ENCODE measurements at places on chromosomes 11 and 22.

DNA sequence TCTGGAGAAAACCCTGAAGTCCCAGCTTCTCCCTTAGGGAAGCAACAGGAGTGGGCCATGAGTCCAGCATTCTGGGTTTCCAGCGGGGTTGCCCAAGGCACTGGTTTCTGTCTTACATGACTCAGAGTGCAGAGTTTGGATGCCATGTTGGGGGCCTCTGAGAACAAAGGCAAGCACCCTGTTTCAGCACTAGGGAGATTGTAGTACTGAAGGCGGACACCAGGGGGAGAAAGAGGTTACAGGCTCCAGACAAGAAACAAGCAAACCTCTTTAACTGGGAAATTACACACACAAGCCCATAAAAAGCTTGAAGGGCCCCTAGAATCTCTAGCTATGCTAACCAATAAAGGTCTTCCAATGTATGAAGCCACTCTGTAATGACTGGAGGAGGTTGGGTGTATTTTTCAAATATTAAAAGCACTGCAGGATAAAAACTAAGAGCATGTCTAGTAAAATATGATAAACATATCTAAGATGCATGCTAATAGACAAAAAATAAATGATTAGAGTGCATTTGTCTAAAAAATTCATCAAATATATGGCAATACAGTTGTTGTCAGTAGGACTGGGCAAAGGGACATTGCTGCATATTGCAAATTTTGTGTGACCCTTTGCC is 7.1 kb downstream of the MS4A6E start:
- DNase-seq: peak; percentile 57

DNA sequence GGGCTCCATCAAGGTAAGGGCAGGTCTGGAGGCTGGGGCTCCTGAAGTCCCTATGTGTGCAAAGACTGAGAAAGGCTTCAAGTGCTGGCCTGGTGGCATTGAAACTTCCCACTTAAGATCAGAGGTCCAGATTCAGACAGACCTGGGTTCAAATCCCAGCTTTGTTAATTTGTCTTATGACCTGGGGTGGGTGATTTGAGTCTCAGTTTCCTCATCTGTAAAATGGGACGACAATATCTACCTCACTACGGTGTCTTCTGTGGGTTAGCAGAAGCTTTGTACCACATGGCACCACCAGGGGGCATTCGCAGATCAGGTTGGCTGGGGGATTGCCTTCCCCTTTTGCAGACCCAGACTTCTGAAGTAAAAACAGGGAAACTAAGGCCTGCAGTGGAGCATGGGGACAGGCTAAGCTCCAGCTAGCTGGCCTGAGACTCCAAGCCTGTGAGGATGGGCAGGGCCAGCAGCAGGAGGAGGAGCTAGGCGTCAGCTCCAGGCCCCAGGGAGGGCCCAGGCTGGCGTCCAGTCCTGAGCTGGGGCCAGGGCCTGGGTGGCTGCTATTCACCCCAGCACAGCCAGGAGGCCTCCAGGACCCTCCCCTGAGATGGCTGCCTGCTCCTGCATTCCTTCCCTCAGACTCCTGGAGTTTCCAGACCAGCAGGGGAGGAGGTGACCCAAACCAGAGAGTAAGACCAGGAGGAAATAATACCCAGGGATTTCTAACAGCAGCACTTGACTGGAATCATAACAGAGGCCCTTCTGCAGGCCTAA is 1.5 kb downstream of the CASTOR1 start:
- DNase-seq: peak; percentile 92

DNA sequence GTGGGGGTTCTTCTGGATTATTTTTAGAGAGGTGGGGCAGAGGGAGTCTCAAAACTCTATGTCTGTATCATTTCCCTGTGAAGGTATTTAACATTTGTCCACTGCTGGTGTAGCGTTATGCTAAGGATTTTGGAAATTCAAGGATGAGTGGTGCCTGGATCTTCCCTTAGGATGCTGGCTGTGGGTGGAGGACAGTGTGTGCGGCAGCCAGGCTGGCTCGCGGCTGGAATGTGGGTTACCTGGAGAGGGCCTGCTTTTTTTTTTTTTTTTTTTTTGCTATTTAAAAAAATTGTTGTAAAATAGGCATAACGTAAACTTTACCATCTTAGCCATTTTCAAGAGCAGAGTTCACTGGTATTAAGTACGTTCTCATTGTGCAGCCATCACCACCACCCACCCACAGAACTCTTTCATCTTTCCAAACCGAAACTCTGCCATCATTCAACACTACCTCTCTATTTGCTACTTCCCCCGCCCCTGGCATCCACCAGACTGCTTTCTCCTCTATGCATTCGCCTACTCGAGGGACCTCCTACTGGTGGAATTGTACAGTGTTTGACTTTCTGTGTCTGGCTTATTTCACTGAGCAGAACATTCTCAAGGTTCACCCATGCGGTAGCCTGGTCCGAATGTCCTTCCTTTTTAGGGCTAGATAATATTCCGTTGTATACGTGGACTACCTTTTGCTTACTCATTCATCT is 67.1 kb downstream of the PARVB start:
- DNase-seq: peak; percentile 39

DNA sequence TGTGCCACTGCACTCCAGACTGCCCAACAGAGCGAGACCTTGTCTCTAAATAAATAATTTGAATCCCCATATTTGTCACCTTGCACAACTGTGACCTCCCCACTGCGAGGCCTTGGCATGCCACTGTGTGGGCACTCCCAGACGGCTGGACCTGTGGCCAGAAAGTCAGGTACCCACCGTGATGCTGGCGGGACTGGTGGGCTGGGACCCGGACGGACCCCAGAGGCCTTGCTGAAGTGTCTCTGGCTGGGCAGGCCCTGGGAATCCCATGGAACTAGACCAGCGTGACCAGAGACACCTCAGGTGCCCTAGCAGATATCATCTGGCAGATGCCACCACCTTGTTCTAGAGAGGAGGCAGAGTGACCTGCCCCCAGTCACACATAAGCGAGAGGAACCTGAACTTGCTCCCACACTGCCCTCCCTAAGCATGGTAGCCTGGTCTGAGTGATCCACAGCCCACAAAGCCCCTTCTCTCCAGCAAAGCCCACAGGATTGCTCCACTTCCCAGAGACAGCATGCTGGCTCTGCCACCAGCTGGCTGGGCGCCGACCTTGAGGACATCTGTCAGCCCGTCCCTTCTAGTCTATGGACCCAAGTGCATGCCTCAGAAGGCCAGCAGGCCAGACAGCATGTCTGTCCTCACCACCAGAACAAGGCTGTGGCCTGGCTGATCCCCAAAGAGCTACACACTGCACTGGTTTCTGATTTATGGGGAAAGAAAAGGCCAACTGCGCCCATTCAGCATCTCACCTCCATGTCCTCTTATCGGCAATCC is 9.5 kb downstream of the MACROD1 start:
- DNase-seq: no peak

DNA sequence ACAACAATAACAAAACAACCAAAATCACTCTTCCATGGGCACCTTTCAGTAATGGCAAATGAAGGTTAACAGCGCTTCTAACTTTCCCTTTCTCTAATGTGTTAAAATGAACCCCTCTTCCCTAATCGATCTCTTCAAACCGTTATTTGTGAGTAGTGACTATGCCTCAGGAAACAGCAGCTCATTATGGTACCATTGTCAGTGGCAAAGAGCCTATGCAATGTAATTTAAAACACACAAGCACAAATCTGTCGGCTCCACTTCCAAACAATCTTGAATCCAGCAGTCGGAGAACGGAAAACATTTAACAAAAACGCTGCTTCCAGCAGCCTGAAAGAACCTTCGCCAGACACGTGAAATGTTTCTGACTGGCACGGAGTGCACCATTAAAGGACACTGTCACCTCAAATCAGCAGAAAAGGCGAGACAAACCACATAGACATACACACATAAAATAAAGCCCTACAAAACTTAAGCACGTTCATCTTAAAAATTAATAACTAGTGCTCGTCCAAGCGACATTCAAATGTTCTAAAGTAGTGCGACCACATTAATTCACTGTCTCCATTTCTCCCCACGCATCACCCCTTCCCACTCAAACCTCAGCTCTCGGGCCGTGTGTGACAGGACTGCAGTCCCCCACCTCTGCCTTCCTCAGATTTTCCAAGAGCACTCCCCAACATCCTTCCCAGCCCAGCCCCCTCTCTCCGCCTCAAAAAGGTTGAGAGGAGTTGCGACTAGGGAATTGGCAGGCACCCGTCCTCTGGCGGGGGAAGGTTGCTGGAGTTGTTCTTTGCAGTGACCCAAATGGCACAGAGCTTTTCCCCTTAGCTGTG is 748 bp downstream of the RAB30 start:
- no peak for DNase-seq

DNA sequence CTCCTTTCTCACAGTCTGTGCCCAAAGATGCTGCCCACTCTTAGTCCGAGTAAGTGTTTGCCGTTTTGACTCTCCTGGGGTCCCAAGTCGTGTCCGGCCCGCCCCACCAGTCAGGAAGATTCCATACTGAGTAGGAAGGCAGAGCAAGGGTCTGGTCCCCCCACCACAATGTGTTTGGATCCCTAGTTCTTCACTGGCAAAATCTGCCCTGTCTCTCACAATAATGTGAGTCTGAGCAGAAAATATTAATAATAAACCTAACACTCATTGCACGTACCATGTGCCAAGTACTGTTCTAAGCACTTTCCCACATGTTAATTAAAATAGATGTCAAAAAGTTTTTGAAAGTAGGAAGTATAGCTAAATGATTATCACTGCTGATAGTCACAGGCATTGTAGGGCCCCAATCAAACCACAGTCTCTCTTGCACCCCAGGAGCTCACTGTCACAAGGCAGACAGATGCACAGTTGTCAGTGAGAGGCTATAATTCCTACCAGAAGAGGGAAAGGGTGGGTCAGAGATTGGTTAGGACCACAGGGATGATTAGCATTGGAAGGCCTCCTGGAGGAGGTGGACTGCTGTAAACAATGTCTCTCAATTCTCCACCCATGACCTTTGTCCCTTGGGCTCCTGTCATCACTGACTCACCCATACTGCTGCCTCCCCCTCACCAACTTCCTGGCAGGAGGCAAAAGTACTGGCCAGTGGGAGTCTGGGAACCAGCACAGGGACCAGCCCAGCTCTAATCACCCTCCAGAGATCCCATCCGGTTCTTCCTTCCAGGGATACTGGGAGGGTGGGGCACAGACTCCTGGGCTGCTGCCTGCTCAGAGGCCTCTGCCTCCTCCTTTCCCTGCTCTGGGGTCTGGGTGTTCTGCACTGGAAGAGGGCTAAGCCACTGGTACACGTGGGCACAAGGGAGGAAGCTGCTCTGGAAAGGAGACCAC is 1.0 kb upstream of the POLD4 start:
- DNase-seq: peak; percentile 27

DNA sequence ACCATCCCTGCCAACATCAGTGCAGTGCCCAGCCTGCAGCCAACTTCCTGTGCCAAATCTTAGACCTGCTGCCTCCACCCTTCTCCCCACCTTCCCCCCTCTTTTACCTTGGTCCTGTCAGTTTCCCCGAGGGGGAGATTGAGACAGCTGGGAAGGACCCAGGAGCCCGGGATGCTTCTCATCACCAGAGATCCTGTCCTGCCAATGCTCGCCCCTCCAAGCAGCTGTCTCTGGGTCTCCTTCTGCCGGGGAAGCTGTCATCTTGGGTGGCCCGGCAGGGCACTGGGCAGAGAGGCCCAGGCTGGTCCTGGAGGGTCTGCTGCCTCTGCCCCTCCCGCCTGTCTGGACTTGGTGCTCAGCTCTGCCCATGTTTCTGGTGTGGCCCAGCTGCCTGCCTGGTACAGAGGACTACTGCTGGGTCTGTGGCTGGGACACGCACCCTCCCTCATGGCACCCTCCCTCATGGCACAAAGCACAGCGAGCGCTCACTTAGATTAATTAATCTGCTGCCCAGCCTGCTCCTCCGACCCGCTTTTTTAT is 60.4 kb upstream of the THY1 start:
- no peak for DNase-seq

- DNase-seq: no peak
Measured at GRCh38 chr11:59842316-59842715, 3.0 kb downstream of the CBLIF start.

DNA sequence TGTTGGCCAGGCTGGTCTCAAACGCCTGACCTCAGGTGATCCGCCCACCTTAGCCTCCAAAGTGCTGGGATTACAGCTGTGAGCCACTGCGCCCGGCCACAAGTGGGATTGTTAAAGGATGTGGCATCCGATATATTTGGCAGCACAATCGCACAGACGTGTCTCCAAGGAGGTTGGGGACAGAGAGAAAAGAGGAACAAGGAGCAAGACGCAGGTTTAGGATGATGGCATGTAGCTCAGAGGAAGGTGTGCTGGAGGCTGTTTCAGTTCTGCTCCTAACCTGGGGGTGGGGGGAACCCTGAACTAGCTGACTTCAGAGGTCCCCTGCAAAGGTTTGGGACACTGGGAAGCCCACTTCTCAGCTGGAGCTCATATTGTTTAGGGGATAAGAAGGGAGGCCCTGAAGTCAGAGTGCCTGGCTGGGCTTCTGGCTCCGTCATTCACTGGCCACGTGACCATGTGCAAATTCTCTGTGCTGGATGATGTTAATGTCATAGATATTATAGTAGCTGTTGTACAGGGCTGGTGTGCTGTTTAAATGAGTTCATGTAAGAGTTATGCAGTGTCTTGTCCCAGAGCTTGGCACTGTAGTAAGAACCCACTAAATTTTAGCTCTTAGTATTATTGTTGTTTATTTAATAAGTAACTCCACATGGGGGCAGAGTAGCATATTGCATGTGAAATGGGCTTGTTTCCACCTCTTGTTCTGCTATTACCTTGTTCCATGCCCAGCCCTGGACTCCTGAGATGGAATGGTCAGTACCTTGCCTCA is 129.7 kb downstream of the ST3GAL4 start:
- DNase-seq: no peak
